ENCODE measurements at places on chromosomes 5 and 9.

DNA sequence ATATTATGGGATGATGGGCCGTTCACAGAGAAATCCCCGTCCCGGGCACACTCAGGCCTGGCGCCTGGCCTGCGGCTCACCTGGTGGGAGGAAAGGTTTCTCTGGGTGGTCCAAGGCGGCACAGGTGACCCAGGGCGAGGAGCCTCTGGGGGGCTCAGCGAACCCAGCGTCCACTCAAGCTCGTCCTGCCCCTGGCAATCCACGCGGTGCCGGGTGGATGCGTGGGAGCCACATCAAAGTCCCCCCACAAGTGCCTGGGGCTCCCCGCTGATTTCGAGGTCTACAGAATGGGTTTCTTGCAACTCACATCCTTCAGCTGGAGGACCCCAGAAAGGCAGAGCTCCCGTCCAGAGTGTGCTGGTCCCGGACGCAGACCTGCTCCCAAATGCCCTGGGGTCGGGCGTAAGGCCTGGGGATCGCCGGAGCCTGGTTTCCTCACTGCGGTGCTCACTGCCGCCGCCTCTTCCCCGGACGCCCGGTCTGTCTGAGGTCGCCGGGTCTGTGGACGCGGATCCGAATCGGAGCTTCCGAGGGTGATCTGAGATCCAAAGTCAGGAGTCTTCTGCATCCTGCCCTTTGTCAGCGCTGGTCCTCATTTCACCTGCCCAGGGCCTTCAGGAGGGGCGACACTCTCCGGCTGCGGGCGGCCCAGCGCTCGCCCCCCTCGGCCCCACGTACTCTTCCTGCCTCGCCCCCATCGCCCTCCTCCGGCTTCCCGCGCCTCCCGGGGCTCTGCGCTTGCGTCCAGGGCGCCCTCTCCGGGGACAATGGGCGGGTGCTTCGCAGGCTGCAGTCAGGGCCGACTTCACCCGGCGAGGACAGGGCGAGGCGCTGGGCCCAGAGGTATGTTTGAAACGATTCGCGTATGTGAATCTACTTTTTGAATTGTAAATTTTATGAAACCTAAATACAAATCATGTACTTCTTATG is 20.0 kb upstream of the RUFY1 start:
- DNase-seq: no peak

- no peak for DNase-seq
These were observed 26.9 kb upstream of the RNF38 start for GRCh38 chr9:36426945-36427344.

GRCh38 chr5:91366551-91366950 is 16.6 kb downstream of the ARRDC3 start:
- no peak for DNase-seq

- DNase-seq: no peak
These were observed 27.3 kb upstream of the STC2 start for GRCh38 chr5:173355561-173355960.

- no peak for DNase-seq
These were observed 77.4 kb downstream of the WWC1 start for GRCh38 chr5:168368854-168369253.

GRCh38 chr5:113179156-113179555 is 202.6 kb downstream of the DCP2 start:
- DNase-seq: no peak

DNA sequence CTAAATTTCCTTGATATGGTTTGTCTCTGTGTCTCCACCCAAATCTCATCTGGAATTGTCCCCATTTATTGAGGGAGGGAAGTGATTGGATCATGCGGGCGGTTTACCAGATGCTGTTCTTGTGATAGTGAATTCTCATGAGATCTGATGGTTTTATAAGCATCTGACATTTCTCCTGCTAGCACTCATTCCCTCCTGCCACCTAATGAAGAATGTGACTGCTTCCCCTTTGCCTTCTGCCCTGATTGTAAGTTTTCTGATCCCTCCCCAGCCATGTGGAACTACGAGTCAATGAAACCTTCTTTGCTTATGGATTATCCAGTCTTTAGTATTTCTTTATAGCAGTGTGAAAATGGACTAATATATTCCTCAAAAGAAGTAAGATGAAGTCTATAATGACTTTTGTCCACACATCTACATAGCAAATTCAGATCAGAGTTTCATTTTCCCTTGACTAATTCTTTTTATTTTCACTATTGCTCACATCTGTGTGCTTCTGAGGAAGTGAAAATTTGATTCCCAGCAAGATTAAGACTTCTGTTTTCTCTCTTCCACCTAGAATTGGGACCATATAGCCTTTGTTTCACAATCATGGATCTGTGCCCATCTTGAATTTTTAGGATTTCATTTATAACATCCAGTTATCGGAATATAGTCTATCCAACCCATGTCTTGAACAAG is 393.5 kb downstream of the DMAC1 start:
- DNase-seq: no peak

- no peak for DNase-seq
These were observed 58.3 kb downstream of the FGF1 start for GRCh38 chr5:142627383-142628217.

- no peak for DNase-seq
These were observed 37.9 kb downstream of the FBXW11 start for GRCh38 chr5:171968531-171968930.

- peak; percentile 90 for DNase-seq
These were observed 29.5 kb upstream of the LHFPL2 start for GRCh38 chr5:78677777-78678668.

GRCh38 chr5:40578501-40579451 is 100.9 kb upstream of the PTGER4 start:
- DNase-seq: peak; percentile 61

Measured in PC-9 (cell line).